ENCODE measurements at places on chromosomes 12 and 14. TPM values are rescaled to one million over a fixed set of nuclear protein-coding genes. Genes with fewer than 3 reads are reported as not detected.

Gene ETFBKMT
- total RNA-seq = 0.52 TPM

Gene ADAM21
- total RNA-seq = not detected

Gene TEAD4
- not detected for total RNA-seq

Gene GPR65
- total RNA-seq = 30.2 TPM

Gene SYCP3
- 0.21 TPM for total RNA-seq

Gene RNASE3
- 2.2 TPM for total RNA-seq
